Activated T-cell treated with anti-CD3 and anti-CD28 coated beads for 4 hours (primary cell): ENCODE measurements at places on chromosomes 6 and 20.
A peak's percentile ranks its signal among the peaks of the same experiment; 100 is the strongest.

DNA sequence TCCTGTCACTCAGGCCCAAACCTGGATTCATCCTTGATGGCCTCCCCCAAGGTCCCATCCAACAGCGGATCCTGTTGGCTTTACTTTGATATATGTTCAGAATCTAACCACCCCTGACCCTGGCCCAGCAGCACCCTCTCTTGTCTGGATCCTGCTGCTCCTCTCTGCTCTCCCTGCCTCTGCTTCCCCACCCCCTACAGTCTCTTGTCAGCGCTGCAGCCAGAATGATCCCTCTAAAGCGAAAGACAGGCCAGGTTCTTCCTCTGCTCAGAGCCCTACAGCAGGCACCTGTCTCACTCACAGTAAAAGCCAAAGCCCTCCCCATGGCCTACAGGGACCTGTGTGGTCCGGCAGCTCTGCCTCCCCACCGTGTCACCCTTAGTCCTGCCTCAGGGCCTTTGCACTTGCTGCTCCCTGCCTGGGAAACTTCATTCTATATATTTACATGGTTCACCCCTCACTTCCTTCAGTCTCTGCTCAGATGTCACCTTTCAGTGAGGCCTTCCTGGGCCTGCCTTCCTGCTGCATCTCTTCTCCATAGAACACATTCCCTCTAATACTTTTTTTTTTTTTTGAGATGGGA, 37.4 kb upstream of the KCNB1 start:
- DNase-seq = no peak

GRCh38 chr20:376750-377149, 3.8 kb upstream of the TRIB3 start:
- no peak for DNase-seq

DNA sequence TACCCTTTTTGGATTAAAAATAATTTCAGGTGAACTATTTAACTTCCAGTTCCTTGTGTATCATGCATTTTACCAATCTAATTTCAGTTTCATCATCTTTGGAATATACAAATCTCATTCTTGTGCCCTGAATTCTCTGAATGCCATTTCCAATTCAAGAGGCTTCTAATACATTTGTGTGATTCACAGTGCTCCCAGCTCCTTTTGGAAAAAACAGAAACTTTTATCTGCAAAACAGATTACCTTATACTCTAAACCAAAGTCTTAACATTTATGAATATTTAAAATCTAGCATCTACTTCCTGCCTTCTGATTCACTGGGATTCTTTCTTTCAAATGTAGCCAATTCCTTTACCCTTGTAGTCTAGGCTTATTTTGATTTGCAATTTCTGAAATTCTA, 11.1 kb upstream of the PEX7 start:
- no peak for DNase-seq

DNA sequence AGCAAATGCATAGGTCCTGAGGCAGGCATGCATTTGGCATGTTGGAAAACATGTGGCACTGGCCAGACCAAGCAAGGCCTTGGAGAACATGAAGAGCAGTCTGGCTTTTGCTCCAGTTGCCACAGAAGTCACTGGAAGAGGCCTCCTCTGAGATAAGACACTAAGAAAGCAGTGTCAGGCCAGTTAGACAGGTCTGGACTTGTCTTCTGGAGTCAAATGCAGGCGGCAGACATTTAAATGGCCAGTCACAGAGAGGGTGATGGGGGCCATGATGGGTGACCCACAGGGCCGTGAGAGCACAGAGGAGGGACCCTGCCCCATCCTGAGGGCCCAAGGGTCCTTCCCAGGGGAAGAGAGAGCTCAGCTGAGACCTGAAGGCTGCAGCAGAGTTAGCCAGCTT, 26.7 kb upstream of the ADA start:
- no peak for DNase-seq

- no peak for DNase-seq
These were observed 33.7 kb upstream of the EPB41L2 start for GRCh38 chr6:131096786-131097185.

DNA sequence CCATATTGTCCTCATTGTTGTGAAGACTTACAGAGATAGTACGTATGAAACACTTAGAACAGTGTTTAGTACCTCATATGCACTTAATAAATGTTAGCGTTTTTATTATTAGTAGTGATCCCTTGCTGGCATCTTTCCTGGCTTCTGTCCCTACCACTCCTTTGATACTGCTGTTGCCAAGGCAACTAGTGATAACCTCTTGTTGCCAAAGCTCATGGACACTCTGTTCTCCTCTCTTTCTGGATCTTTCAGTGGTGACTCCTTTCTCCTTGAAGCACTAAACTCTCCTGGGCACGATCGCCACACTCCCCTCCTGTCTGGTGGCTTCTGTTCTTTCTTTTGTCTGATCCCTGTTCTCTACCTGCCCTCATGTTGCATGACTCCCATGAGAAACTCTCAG, 83.5 kb downstream of the FOXO3 start:
- DNase-seq = no peak

- DNase-seq = no peak
These were observed 1.6 kb downstream of the ARFRP1 start for GRCh38 chr20:63706027-63706695.

DNA sequence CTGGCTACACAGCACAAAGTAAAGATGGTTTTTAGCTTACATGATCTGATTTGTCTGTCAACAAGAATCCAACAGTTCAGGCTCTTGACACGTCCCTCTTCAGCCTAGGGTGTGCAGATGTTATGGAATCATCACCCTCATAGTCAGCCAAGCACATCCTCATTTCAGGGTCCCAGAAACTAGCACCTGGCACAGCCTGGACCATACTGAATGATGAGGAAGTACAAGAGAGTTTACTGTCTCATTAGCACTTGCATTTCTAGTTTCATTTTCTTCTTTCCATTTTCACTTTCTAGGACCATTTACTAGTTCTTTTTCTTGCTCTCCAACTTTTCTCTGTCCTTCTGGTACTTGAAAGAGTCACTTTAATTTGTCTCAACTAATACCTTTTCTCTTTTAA, 6.5 kb downstream of the RIPOR2 start:
- DNase-seq = no peak

- DNase-seq = no peak
These were observed 189.7 kb downstream of the EDN1 start for GRCh38 chr6:12479881-12480280.

- DNase-seq = no peak
These were observed 37.5 kb upstream of the FUT9 start for GRCh38 chr6:95978230-95978629.

- no peak for DNase-seq
These were observed 6.3 kb upstream of the HDDC2 start for GRCh38 chr6:125307964-125308615.

- DNase-seq = no peak
These were observed 12.6 kb upstream of the PBOV1 start for GRCh38 chr6:138230759-138231380.

DNA sequence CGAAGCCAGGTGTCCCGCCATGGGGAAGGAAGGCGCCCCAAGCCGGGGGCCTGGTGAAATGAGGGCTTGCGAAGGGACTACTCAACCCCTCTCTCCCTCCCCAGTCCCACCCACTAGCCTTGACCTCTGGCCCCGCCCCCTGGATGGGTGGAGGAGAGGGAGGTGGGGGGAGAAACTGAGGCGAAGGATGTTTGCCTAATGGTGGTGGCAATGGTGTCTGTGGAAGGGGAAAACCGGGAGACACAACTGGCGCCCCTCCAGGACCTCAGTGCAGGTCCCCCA, at the start of gene POU5F1:
Gene POU5F1 (minus strand): TSS at position 83 of the 282 bp plus-strand sequence. CDS start 62 bp downstream, at position 21.
- no peak for DNase-seq

GRCh38 chr6:29255530-29255929, 46.0 kb upstream of the OR14J1 start:
- no peak for DNase-seq

- DNase-seq = no peak
These were observed 60.8 kb downstream of the CD24 start for GRCh38 chr6:106913676-106914280.

DNA sequence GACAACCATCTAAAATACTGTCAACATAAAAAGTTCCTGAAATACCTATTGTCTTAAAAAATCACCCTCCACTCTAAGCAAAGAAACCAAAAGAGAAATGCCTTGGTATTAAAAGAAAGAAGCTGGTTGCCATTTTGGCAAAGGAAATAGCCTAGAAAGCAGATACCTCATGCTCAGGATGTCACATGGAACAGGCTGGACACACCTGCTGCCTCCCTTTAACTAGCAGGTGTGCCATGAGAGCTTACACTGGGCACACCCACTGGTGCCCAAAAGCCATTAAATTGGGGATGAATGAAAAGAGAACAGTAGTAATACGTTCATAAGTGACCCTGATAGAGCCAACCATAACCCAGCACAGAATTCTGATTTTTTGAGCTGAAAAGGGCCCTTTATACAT, 1.5 kb downstream of the SLC23A2 start:
- no peak for DNase-seq

DNA sequence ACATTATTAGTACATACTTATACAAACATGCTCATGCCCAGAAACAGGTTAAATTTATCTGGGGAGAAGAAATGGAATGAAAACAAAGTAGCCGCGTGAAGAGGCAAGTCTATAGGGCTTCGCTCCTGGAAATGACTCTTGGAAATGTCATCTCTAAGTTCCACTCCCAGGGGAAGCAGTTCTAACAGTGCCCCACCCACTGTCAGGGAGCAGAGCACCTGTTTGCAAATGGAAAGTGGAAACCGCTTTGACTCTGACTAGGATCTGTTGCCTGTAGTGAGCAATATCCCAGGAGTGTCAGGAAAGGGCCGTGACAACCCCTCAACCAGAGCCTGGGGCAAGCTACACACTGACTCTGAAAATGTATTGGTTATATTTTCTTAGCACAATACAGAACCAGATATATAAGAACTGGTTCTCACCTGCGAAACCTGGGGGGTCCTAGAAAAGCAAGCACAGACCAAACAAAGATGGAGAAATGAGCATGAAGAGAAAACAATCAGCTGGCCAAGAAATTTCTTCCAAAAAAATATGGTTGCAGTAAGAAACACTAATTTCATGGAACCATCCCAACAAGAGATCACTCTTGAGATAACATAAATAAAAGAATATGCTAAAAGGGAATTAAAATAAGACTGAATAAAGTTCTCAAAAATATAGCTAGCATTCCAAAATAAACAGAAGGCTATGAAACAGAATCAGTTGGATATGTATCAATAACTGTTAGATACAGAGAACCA, 47.5 kb upstream of the CRISP1 start:
- DNase-seq = no peak

DNA sequence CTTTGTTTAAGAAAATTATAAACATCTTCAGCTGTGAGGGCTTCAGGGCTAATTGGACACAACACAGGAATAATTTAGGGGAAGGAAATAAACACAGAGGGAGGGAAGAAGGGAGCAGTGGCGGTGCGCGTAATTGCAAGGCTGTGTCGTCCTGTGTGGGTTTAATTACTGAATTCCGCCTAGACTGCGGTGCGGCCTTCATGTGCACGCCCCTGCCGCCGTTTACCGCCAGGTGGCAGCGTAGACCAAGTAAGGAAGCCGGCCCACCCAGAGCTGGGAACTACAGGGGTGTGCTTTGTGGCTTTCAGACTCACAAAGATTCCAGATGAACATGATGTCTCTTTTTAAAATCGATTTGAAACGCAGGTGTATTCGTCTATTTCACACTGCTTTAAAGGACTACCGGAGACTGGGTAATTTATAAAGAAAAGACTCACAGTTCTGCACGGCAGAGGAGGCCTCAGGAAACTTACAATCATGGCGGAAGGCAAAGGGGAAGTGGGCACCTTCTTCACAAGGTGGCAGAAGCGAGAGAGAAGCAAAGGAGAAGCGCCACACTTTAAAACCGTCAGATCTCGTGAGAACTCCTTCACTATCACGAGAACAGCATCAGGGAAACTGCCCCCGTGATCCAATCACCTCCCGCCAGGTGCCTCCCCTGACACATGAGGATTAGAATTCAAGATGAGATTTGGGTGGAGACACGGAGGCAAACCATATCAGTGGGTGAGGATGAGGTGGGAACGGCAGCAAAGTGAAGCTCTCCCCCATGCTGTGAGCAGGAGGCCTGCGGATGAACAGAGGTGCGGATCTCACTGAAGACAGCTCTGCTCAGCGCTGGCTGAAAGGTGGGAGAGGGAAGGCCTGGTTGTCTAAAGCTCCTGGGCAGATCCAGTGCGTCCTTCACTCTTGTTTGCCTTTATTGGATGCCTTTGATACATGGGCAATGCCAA, 222.0 kb upstream of the PDE10A start:
- DNase-seq = peak; percentile 51

- no peak for DNase-seq
These were observed 4.3 kb downstream of the RPP40 start for GRCh38 chr6:4999586-4999985.

DNA sequence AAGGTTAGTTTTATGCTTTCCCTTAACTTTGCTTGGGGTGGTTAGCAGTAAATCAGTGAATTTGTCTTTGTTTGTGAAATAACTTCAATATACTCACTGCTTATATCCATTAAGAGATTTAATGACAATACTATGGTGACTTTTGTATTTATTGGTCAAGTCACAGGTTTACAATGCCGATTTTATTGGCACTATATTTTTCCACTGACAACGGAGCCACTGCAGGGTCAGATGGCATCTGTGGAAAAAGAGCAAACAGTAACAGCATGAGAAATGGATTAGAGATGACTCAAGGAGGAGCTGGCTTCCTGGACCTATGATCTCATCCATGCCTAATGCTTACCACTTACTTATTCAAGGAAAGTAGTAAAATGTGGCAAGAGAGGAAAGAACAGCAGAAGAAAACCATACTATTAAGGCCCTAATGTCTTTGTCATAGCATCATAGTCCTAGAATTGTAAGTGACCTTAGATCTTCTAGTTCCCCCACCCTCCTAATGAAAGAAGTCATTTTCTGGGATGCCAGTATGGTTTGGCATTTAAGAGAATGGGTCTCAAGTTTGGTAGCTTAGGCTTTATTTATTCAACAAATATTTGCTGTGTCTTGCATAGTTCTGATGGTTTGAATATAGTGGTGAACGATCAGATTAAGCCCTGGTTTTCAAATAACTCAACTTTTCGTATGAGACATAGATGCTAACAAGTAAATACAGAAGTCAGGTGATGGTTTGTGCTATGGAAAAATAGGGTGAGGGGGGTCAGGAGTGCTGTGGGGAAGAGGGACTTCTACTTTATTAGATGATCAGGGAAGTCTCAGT, 18.5 kb downstream of the RNF144B start:
- no peak for DNase-seq

DNA sequence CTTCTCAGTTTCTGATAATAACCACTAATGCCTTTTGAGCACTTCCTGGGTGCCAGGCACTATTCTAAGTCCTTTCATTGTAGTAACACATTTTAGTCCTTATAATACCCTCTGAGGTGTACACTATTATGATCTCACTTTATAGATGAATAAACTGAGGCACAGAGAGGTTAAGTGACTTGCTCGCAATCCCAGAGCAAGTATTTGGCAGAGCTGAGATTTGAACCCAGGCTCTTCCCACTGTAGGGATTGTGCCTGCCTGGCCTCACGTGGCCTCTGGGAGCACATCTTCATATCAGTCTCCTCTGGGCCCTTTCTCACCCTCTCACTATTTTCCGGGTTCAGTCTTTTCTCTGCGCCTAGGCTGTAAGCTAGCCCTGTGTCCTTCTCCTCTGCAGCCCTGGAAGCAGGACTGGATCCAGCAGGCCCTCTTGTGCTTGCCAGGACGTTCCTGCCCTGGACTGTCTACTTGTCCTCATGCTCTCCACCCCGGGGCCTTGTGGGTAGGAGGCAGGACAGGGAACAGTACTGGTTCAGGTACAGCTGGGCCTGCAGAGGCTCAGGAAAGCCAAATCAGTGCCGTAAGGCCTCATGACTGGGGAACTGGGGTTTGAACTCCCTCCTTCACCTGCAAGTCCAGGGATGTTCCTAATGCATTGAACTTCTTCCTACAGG, 139.6 kb downstream of the VEGFA start:
- DNase-seq = no peak

GRCh38 chr20:58440021-58440767, 51.2 kb downstream of the VAPB start:
- no peak for DNase-seq
